Stimulated activated CD4-positive, alpha-beta T cell treated with anti-CD3 and anti-CD28 coated beads, Interleukin-1b, Interleukin-23, amount 100 ng/mL, for 4 hours (primary cell): ENCODE measurements at places on chromosomes 3 and 15.

DNA sequence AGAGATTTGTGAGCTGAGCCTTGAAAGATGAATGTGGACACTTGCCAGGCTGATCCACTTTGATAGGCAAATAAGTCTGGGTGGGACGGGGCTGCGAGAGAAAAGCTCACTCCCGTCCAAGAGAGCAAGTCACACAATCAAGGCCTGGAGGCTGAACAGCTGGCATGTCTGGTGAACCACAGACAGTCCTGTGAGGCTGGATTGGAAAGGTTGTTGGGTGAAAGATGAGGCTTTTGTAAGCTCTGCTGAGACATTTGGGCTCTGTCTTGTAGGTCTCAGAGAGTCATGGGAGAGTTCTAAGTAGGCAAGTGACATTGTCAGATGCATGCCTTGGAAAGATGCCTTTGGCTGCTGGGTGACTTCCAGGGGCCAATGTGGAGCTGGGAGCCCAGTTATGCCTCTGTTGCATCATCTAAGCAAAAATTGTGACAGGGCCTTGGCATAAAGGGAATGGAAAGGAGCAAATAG lies 38.5 kb downstream of the RPLP1 start:
- no peak for DNase-seq

- DNase-seq = no peak
Observed at GRCh38 chr3:77102951-77103769, 63.3 kb downstream of the ROBO2 start.

GRCh38 chr15:88717382-88718031 lies 78.7 kb downstream of the ISG20 start:
- DNase-seq = no peak

GRCh38 chr15:31586841-31587240 lies 260.2 kb downstream of the KLF13 start:
- no peak for DNase-seq

- DNase-seq = no peak
Observed at GRCh38 chr15:77171221-77171967, 100.5 kb upstream of the TSPAN3 start.

GRCh38 chr3:39870706-39871105 lies 61.3 kb downstream of the MYRIP start:
- no peak for DNase-seq

DNA sequence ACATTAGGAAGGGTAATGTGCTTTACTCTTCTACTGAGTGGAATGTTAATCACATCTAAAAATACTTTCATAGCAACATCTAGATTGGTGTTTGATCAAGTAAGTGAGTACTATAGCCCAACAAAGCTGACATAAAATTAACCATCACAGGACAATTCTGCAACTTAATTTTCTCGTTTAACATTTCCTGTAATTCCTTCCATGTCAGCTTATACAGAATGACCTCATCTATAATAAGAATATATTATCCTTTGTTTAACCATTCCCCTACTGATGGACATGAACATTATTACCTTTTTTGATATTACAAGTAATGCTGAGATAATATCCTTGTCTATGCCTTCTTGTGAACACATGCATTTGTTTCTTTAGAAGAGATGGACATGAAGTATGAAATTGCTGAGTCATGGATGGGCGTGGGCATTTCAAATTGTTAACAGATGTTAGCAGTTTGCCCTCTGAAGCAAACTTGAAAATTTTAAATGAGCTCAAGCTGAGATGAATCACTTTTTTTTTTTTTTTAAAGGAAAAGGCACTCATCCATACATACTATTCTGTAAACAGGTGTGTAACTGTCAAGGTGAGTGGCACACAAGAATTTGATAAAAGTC lies 85.1 kb downstream of the OXNAD1 start:
- DNase-seq = no peak

DNA sequence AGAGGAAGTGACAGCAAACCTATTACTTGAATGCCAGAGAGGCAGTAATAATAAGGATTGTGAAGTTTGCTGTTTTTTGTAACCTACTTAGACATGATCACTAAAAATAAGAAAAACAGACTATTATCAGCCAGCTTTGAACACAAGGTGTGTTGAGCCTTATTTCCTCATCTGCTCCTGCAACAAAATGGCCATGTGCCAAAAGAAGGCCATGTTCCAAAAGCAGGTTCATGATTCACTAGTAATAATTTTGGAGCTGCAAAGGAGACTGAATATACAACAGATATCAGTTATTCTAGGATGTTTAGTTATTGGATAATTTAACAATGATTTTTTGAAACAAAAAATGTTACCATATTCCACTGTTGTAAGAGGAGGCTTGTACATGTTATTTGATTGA lies 578.7 kb downstream of the SQOR start:
- no peak for DNase-seq

DNA sequence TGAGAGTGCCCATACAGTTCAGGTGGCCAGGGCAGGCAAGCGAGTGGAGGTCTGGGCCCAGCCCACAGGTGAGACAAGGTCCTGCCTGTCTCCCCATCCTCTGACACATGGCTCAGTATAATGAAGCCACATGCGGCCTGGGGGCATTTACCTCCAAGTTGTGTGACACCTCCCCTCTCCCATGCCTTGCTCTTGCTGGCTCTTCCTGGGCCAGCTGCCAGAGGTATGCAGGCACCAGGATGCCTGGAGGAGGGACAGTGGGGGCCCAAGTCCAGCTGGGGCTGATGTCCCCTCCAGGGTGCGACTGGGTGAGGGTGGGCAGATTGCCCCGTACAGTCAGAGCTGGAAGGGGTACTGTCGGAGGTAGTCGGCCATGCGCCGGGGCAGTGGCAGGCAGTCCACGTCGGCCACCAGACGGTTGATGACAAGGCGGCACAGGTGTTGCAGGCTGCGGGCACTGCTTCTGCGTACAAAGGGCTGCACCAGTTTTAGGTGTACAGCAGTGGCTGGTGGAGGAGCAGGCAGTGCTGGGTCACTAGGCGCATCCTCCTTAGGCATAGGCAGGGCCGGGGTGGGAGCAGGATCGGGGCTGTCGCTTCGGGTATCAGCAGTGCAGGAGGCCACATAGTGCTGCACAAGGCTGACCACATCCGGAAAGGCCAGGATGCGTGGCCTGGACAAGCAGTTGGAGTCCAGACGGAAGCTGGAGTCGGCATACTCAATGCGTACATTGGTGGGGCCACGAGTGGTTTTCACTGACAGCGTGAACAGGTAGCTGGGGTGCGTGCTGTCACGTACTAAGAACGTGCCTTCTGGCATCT lies 4.1 kb downstream of the CISH start:
- DNase-seq = no peak

DNA sequence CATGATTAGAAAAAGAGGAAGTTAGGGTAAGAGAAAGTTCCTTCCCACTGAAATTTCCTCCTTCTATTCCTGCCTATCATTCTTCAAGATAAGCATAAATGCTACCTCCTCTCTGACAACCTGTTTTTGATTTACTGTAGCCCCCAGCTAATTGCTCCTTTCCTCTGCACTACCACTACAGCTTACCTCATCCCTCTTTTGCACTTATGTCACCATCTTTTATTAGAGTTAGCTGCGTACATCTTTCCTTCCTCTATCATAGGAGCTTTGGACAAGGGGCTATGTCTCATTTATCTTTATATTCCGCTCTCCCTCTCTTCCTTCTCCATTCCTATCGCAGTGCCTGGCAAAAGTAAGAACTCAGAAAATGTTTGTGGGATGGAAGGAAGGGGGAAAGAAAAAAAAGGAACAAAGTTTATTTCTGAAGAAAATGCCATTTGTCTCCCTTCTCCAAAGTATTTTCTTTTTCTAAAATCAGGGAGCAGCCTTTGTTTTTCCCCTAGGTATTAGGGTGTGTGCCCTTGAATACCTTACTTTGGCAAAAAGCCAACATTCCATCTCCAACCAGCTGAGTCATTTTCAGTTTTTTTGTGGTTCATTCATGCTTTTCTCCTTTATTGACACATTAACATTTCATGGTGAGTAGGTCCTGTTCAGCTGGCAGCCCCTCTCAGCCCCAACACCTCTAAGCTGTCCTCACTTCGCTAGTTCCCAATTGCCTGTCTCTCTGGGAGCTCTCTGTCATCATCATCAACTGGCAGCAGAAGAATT lies 87.6 kb upstream of the SOX2 start:
- no peak for DNase-seq

- DNase-seq = no peak
Observed at GRCh38 chr3:24812116-24812515, 317.5 kb upstream of the THRB start.

- no peak for DNase-seq
Observed at GRCh38 chr3:30203301-30203700, 403.1 kb upstream of the TGFBR2 start.

GRCh38 chr3:184733971-184734608 lies 22.2 kb upstream of the MAGEF1 start:
- no peak for DNase-seq

DNA sequence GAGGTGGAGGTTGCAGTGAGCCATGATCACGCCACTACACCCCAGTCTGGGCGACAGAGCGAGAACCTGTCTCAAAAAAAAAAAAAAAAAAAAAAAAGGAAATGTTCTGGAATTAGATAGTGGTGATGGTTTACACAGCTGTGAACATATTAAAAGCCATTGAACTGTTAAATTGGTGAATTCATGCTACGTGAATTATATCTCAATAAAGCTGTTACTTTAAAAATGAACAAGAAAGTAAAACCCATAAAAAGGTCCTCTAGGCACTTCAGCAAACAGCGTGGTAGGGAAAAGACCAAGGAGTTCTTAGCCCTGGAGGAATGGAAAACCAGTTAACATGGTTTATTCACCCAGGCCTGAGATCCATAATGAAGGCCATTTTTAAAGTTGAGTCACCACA lies 180.1 kb downstream of the ATG7 start:
- DNase-seq = no peak

GRCh38 chr3:127103080-127103479 lies 89.9 kb upstream of the PRR23E start:
- DNase-seq = no peak

DNA sequence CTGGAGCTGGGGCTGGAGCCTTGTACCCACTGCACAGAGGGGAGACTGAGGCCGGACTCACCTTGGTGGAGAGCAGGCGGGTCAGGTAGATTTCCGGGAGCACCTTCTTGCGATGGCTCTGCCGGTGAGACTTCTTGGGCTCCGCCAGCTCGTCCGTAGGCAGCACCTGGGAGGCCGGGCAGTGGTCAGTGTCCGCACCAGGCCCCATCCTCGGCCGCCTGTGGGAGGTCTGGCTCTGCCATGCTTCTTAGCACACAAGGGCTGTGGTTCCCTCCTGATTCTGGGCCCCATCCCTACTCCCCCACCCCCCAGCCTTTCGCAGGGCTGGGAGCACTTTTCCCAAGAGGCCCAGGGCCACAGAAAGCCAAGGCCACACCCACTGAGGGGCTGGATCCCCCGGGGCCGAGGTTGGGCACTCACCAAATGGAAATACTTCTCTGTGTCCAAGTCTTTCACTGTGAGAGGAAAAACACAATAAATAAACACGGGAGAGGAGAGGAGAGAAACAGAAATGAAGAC lies 17.4 kb downstream of the H1-8 start:
- DNase-seq = no peak

GRCh38 chr3:171528102-171528501 lies 67.9 kb upstream of the TNIK start:
- DNase-seq = no peak

DNA sequence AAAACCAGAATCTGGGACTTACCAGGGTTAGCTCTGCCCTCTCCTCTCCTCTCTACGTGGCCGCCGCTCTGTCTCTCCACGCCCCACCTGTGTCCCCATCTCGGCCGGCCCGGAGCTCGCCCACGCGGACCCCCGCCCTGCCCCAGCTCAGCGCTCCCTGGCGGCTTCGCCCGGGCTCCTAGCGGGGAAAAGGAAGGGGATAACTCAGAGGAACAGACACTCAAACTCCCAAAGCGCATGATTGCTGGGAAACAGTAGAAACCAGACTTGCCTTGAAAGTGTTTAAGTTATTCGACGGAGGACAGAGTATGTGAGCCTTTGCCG lies 5.4 kb downstream of the ISL2 start:
- no peak for DNase-seq

DNA sequence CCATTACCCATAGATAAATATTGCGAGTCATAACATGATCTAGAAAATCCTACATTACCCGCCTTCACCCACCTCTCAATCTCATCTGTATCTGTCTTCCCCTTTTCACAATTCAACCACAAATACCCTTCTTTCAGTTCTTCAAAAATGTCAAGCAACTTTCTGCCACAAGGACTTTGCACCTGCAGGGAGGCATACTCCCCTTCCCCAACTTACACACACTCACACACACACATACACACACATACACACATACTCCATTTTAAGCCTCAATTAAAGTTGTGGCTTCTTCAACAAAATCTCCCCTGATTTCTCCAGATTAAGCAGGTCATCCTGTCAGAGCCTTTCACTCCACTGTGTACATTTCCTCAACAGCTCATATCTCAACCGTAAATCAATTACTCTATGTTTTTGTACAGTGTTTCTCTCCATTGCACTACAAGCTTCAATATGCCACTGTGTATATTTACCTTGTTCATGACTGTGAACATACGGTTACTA lies 33.1 kb upstream of the CCDC50 start:
- DNase-seq = no peak

GRCh38 chr15:89095073-89095472 lies 6.8 kb downstream of the ABHD2 start:
- DNase-seq = no peak

GRCh38 chr15:101449471-101450402 lies 39.8 kb downstream of the PCSK6 start:
- no peak for DNase-seq

DNA sequence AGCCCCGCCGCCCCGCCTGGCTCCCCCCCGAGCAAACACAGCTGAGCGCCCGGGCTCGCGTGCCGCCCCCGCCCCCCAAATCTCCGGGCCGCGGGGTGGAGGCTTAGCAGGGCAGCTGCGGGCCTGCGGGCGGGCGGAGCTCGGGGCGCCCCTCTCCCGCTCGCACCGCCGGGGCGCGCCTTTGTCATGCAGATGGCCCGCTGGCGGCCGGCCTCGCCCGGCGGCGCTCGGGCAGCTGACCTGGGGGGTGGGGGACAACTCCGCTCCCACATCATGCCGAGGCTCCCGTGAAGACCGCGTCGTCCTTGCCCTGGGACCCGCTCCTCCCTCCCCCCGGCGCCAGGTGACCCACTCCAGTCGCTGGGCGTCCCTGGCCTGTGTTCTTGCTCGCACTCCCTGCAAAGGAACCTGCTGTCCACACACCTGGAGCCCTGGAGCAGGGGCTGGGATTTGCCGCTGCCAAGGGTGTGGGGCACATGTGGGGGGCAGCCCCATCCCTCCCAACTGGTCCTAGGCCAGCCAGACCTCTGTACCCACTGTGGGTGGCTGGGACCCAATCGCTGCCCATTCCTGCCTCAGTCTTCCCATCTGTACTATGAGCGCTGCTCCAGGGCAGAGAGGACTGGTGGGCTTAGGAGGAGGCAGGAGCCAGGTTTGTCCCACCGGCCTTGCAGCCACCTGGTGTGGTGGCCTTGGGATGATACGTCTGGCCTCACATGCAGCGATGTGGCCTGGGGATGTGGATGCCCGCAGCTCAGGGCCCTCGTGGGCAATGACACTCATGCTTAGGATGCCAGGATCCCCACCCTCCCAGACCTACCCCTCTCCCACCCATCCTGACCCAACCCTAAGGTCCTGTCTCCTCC lies 33.5 kb downstream of the DNAJB8 start:
- DNase-seq = no peak
